ENCODE measurements at places on chromosomes 12 and 14.

- no peak for DNase-seq
Measured at GRCh38 chr14:20976291-20976690, 13.5 kb upstream of the METTL17 start.

DNA sequence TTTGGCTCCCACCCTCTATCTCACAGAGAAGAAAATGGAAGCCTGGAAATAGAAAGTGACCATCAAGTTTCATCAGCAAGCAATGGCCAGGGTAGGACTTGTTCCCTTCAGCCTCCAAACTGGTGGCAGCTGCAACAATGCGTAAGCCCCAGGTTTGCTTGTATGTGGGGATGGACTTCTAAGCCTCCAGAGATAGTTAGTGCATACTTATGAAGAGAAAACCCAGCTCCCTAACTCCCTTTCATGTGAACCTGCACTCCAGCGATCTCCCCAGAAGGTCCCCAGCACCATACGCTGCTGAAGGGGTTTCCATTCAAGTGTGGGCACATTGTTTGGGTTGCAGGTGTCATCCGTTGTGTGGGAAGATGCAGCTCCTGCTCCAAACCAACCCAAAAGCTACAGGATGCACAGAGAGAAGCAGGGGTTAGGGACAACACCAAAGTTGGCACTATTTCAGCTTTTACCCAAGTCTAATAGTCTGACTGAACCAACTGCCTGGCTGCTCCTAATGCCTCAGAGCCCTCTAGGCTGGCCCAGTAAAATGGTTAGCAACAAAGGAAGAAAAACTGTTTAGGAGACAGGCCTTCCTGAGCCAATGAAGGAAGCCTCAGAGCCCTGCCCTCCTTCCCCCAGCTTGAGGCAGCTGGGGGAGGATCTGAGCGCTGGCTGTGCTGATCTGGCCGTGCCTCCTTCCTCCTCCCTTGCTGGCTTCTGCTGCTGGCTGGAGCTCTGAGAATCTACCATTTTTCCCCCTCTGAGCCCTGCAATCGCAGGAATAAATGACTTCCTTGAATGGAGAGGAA lies 12.3 kb downstream of the ZFP36L1 start:
- no peak for DNase-seq

GRCh38 chr12:131536337-131536736 lies 174.6 kb upstream of the SFSWAP start:
- DNase-seq = no peak

- no peak for DNase-seq
Measured at GRCh38 chr14:29663281-29663801, 264.3 kb downstream of the PRKD1 start.

GRCh38 chr12:51534216-51535074 lies 56.6 kb upstream of the SCN8A start:
- DNase-seq = no peak

- DNase-seq = no peak
Measured at GRCh38 chr12:87439990-87440827, 589.0 kb downstream of the C12orf50 start.

DNA sequence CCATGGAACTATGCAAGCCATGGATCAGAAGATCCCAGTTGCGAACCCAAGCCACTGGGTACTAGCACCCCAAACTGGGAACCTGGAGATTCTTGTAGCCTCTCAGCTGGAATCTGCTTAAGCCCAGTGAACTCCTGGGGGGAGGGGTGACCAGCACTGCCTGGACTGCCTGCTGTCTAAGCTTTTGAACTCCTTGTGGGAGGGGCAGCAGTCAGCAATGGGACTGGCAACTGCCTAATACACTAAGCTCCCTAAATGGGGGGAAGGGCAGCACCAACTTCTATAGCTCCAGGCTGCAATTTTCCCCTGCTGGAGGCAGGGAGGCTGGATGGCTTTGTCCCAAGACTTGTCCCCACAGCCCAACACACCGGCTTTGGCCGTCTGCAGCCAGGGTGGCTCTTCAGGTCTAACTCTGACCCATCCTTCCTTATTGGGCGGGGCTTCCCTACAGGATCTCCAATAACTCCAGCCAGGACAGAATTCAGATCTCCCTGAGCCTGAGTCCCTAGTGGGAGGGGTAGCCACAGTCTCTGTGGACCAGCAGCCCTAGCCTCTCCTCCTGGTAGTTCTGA lies 485.1 kb downstream of the SOX5 start:
- DNase-seq = no peak

- peak; percentile 15 for DNase-seq
Measured at GRCh38 chr12:120820884-120821510, 83.2 kb downstream of the SPPL3 start.

GRCh38 chr12:101891462-101891971 lies 14.1 kb downstream of the DRAM1 start:
- DNase-seq = no peak

GRCh38 chr14:42200957-42201356 lies 594.3 kb downstream of the LRFN5 start:
- DNase-seq = no peak

DNA sequence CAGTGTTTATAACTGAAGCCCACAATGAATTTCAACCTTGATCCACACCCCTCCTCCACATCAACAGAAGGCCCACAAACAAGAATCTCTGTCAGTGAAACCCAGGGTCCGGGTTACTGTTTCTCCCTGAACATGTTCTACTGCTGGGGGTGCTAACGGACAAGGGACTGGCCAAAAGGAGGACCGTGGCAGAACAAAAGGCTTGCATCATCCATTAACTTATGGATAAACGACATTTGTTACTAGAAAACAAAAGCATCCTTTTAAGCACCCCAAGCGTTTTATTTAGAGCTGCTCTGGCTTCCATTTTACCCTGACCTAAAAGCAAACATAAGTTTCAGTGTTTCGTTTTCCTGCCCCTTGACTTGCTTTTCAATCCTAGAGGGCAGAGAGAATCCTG lies 32.2 kb downstream of the BRAP start:
- DNase-seq = no peak

Data from stimulated activated CD8-positive, alpha-beta memory T cell treated with anti-CD3 and anti-CD28 coated beads, Interleukin-4, amount 100 ng/mL, for 4 hours (primary cell).